ENCODE measurements at places on chromosomes 7 and 10.

DNA sequence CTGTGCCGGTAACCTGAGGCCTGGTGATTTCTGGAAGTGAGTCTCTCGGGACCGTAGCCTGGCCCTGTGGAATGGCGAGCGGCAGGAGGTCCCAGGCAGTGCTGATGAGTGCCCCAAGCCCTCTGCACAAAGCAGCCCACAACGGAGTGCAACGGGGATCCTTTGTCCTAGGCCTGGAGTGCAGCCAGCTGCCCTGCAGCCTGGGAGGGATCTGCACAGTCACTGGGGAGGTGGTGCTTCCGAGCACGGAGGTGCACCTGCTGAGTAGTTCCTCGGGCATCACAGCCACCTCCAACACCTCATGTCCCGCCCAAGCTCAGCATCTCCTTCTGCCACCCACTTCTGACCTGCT, 162.8 kb upstream of the ZMIZ1 start:
- peak; percentile 42 for DNase-seq

DNA sequence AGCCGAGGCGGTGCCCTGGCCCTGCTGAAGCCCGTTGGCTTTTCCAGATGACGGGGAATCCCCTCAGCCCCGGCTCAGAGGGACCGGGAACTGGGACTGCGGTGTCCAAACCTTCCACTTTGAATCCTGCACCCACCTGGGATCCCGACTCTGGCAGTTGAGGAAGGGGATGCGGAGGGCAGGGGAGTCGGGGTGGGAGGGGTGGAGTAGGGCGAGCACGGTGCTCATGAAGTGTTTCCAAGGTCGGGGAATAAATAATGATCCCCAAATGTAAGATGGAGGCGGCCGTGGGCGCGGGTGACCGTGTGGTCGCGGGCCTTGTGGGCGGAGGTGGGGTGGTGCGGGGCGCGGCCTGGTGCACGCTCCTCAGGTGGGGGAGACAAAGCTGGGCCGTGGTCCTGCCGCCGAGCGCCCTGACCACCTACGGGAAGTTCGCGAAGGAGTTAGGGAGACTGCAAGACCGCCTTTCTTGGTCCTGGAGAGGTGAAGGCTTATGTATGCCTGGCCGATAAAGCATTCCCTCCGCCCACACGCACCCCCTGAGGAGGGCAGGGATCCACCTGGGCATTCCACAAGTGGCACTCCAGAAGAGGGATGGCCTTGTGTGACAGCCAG, 1.4 kb downstream of the MTURN start:
- no peak for DNase-seq

- no peak for DNase-seq
These were observed 72.2 kb upstream of the ADRB1 start for GRCh38 chr10:113971349-113971973.

GRCh38 chr10:18501629-18502028, 149.8 kb downstream of the NSUN6 start:
- DNase-seq = peak; percentile 22

DNA sequence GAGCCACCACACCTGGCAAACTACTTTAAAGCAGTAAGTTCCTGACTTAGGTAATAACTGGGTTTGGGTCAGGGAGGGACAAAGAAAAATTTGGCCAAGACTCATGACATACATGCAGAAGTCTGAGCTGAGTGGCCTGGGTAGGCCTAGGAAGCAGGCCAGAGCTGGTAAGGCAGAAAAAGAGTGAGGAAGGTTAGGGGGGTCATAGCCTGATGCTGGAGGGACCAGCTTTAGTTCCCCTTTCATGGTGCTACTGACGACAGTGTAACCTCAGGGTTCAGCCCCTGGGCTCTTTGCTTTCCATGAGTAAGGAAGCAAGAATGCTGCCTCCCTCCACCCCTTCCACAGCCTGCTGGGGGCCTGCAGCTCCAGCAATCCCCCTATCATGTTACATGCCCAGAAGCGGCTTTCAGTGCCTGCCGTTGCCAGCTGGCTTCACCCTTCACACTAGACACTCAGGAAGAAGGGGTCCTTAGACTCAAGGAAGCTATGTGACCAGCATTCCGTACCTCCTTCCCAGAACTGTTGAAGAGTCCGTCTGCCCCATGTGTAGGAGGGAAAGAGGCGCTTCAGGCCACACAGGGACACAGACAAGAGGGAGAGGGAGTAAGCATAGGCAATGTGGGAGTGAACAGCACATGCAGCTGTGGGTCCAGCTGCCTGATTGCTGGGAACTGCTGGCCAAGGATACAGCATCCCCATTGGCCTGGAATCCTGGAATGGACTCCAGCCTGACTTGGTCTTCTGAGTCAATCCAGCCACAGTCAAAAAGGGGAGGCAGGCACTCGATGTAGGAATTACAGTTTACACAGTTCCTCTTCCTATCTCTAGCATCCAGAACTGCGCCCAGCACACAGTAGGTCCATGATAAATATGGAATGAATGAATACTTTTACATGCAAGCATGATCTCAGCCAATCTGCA, 4.1 kb upstream of the PLAU start:
- no peak for DNase-seq

DNA sequence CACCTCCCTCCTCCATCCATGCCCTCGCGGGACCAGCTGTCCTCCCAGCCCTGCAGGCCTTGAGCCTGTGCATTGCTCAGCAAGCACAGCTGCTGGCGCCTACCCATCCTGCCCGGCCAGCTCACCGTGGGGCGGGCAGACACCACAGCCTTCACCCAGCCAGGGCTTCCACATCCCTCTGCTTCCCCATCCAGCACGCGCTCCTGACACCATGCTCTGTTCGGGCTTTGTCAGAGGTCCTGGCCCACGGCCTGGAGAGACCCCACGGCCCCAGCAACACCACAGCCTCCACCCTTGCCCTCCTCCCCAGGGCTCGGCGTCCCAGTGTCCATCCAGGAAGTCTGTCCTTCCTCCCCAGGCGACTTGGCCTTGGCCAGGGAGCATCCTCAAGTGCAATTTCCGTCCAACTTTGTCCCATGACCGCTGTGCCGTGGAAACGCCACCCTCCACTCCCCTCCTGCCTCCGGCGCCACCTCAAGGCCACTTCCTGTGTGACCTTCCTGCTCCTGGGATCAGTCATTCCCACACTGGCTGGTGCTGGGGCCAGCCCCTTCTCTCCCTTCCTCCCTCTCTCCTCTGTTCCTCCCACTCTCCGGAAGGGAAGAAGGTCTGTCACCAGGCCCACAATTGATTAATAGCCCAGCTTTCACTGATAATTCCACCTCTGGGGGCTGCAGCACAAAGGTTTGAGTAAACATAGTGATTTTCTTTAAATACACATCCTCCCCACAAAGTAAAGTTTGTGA, 71.5 kb upstream of the SMNDC1 start:
- DNase-seq = no peak

DNA sequence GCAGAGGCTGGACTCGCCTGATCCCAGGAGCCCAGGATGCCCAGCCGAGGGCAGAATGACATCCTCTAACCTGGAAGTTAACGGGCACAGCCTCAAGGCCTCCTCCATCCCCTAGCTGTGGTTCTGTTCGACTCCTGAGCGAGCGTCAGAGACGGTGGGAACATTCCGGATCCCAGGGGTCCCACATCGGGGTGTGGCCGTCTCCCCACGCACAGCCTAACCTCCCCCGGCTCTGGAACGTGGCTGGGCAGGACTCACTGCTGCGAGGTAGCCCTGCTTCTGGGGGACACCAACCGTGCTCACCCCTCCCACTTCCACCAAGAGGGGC, 8.4 kb downstream of the FOXL3 start:
- DNase-seq = no peak

DNA sequence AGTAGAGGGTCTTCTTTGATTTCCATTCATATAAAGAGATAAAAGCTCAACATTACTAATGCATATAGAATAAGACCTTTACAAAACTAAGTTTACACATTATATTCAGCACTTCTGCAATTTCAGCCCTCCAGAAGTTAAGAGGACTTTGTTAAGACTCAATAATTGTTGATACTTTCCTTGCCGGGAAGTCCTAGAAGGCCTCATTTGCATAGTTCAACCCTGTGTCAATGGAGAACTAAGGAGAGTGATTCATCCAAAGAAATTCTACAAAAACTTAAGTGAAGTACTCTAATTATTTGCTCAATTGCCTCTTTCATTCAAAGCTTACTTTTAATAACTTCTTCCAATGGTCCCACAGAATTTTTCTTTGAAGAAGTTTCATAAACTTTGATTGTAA, 1060.3 kb upstream of the CELF2 start:
- DNase-seq = no peak

Data from retina (tissue), 1 donor.